Airway epithelial cell (primary cell): ENCODE measurements at places on chromosomes 5 and 9. TPM values are rescaled to one million over a fixed set of nuclear protein-coding genes. Genes with fewer than 3 reads are reported as not detected.

SHOC1 gene
- total RNA-seq: 0.07 and 0.19 TPM in 2 replicates

CCL27 gene
- 0.28 TPM in 1 of 2 replicates, not detected in the other for total RNA-seq

SPINK4 gene
- total RNA-seq: not detected in 2 replicates

CAMLG gene
- total RNA-seq: 16.8 and 24.8 TPM in 2 replicates

C9 gene
- total RNA-seq: not detected in 2 replicates

IL7R gene
- 1.4 and 1.6 TPM in 2 replicates for total RNA-seq
